ENCODE measurements at places on chromosomes 4 and X.

DNA sequence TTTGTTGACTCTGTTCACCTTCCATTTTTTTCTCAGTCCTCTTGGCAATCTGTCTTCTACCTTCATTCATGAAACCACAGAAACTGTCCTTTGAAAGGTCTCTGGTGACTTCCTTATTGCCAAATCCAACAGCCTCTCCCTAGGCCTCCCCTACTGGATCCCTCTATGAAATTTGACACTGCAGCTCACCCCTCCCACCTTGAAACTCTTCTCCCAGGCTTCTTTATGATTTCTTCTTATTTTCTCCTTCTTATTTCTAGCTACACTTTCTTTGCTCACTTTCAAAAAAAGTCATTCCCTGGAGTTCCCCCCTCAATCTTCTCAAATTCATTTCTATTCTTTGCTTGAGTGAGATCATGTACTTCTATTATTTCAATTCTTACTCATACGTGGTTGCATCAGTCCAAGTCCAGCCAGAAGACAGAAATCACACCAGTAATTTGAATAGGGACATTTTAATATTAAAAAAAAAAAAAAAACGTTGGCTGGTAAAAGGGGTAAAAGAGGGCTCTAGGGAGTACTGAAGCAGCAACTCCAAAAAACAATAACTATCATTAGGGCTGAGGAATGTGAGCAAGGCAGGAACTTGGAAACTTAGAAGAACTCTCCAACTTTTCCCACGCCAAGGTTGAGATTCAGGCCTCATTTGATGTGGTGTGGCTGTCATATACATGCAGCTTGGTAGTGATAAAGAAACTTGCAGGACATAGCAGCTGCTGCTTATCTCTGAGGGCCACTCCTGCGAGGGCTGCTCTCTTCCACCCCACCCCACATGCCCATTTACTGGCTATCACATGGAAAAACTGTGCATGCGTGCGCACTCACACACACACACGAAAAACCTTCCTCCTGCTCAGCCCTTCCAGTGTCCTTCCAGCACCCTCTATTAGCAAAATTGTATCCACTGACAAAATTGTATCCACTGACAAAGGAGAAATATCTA is 169.8 kb upstream of the GALNT7 start:
- no peak for DNase-seq

- no peak for DNase-seq
Observed at GRCh38 chrX:39576041-39576872, 521.5 kb downstream of the BCOR start.

GRCh38 chr4:104128850-104129213 is 365.9 kb downstream of the CXXC4 start:
- DNase-seq: no peak

DNA sequence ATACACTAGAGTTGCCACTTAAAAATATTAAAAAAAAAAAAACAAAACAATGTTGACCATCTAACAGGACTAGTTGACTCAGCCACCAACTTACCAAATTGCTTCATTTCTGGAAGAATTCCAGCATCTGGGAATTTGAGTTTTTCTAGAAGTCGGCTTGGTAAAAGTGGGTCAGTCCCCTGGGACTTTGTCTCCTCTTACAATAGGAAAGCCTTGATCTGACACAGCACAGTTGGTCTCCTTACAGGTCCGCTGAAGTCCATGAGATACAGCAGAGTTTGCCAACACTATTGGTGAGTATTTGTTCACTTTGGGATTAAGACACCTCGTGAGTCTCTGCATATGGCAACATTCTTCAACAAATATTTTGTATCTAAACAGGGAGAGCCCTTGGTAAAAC is 18.2 kb upstream of the DDIT4L start:
- DNase-seq: no peak

GRCh38 chr4:79848329-79848728 is 224.7 kb downstream of the ANTXR2 start:
- no peak for DNase-seq

- DNase-seq: no peak
Observed at GRCh38 chr4:27684610-27685011, 824.0 kb downstream of the STIM2 start.

GRCh38 chrX:27915617-27916016 is 65.6 kb downstream of the DCAF8L1 start:
- DNase-seq: no peak

GRCh38 chrX:13130816-13131215 is 86.4 kb upstream of the FAM9C start:
- DNase-seq: no peak

GRCh38 chr4:74426101-74426500 is 18.8 kb upstream of the AREG start:
- no peak for DNase-seq

- DNase-seq: no peak
Observed at GRCh38 chr4:47482326-47482725, 2.7 kb upstream of the ATP10D start.

GRCh38 chr4:129362691-129363274 is 266.8 kb downstream of the C4orf33 start:
- DNase-seq: peak; percentile 2

GRCh38 chrX:129640737-129641136 is 14.0 kb downstream of the APLN start:
- no peak for DNase-seq

- no peak for DNase-seq
Observed at GRCh38 chr4:172656055-172656454, 512.6 kb upstream of the GALNT7 start.

DNA sequence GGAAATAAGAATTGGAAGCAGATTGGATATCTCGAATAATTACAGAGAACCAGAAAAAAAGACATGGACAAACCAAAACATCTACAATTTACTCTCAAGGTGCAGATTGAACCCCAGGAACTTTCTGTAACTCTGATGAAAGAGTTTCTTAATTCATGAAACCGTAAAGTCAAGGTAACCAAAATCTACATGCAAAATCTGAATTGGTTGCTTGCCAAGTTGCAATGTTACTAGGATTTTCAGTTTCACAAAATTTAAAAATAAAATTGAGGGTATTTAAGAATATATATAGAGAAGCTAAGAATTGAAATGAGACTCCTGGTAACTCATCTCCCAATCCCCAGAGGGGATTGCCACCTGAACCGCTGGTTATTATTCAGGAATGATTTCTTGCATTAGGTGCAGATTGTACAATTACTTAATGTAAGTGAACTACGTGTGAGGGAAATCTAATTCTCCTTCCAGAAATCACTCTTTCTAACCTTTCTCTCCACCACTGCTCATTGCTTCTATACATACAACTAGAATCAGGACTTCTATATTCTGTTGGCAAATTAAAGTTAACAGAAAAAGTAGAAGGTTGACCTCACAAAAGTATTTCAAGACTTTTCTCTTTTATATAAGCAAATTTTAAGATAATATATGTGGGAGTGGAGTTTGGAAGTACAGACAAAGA is 221.5 kb upstream of the NDST4 start:
- DNase-seq: no peak

DNA sequence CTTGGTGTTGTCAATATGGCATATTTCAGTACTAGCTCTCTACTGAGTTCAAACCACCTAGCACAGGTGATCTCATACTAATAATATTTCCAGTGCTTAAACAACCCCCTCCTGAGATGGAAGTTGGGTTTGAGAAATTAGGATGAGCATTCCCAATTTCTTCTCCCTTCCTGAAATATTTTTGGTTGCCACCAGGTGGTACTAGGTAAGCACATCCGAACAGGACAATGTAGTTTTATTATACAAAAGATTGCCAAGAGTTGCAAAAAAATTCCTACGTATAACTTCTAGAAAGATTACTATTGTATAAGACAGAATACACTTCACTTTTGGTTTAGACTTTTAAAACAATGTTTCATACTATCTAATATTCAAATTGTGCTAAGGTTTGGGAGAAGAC is 484.5 kb downstream of the PACRGL start:
- DNase-seq: no peak

GRCh38 chr4:88240297-88240714 is 44.1 kb downstream of the PPM1K start:
- no peak for DNase-seq

- no peak for DNase-seq
Observed at GRCh38 chr4:33696041-33696440, 2548.3 kb downstream of the ARAP2 start.

GRCh38 chr4:33025236-33025635 is 2305.1 kb downstream of the PCDH7 start:
- DNase-seq: no peak

DNA sequence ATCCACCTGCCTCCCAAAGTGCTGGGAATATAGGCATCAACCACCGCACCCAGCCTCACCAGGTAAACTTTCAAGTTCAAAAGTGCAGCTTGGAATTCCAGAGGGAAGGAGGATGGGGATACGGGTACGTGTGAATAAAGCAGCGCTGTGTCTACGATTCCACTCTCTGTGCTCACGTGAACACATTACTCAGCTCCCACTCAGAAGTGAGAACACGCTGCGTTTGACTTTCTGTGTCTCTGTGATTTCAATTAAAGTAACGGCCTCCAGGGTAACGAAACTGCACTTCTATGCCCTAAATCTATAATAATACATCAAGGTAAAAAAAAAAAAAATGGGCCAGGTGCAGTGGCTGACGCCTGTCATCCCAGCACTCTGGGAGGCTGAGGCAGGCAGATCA is 8.4 kb upstream of the ASMT start:
- DNase-seq: no peak

DNA sequence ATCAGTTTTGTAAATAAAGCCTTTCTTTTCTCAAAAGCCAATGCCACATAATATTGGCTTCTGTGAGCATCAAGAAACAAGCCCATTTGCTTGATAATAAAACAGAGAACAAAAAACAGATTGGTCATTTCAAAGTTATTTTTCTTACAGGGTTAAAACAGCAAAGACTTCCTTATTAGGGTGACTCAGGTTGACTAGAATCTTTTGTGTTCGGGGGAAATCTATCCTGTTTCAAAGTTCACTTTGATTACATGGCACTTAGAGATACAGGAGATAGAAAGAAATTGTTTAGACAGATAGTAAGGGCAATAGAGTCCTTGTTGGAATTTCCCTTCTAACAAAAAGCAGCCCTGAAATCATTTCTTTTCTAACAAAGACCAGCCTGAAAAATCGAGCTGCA is 170.0 kb upstream of the GLRA2 start:
- no peak for DNase-seq

GRCh38 chr4:8176547-8177399 is 18.2 kb upstream of the ABLIM2 start:
- no peak for DNase-seq

DNA sequence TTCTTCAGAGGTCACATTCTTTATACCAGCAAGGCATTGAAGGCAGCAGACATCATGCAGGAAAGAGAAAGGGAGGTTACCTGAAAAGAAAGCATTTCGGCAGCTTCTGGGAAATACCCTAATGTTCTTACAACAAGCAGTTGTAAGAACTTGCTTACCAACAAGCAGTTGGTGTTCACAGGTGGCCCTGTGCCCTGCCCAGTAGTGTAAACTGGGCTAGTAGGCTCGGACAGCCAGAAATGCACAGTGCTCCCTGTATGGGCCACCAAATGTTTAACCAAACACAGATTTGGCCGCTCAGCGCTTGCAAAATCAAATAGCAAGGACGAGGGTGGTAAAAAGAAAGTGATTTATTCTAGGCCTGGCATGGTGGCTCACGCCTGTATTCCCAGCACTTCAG is 20.4 kb upstream of the RHOXF1 start:
- DNase-seq: no peak

GRCh38 chr4:1232661-1233621 is 16.0 kb downstream of the CTBP1 start:
- DNase-seq: no peak

DNA sequence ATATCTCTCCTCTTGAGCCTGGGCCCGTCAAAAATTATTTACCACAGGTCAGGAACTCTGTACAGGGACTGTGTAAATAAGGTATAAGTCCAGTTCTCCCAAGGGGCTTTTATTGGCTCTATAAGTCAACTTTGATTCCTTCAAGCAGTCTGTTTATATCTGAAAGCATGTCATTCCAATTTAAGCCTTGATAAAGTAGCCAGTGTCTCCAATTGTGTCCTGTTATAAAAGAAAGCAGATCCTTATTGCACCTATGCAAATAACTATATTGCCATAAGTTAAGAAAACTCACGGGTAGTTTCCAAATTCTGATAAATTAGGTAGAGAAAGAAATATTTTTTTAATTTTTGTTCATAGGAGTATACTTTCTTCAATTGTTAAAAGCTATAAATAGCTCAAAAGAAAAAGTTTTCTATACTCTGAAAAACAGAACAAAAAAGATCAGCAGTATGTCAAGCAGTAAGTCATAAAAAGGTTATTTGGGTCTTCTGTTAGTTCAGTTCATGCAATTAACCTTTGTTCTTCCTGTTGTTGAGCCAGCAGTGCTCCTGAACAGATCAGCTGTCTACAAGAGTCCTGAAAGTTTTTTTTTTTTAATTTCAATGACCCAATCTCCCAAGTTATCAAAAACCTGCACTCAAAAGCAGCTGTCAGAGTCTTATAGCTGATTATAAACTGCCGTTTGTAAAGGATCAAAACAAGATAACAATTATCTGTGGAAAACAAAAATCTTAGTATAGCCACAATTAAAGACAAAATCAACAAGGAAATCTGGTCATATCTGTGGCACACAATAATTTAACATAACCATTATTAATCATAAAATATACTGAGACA is 178.4 kb upstream of the GALNT7 start:
- no peak for DNase-seq

- DNase-seq: no peak
Observed at GRCh38 chr4:40747207-40747835, 2.4 kb upstream of the NSUN7 start.

GRCh38 chr4:180054291-180054690 is 2188.9 kb upstream of the TENM3 start:
- DNase-seq: no peak

DNA sequence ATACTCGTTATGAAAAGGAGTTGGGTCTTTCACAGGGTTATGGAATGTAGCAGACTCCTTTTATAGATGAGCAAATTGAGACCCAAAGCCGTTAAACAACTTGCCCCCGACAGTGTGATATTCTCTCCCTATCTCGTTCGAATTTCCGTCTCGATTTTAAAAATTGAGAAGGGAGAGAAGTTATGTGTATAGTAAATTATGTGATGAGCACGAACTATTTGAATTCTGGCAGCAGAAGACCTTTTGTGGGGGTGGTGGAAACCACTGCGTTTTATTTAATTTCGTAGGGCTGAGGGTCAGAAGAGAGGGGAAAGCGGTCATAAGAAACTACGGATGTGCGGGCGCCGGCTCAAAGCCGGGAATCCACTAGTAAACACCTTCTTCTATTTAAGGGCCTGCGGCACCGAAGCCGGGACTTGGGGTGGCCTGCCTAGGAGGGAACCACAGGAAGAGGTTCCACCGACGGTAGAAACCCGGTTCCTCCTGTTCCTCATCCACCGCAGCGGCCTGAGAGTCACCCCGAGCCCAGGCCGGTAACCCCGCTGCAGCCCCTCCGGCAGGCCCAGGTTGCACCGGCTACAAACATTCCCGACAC is 1.5 kb upstream of the DDX3X start:
- DNase-seq: no peak
